NCI-H2029 (cell line): ENCODE measurements at places on chromosomes 6 and 20.
A peak's percentile ranks its signal among the peaks of the same experiment; 100 is the strongest.

DNA sequence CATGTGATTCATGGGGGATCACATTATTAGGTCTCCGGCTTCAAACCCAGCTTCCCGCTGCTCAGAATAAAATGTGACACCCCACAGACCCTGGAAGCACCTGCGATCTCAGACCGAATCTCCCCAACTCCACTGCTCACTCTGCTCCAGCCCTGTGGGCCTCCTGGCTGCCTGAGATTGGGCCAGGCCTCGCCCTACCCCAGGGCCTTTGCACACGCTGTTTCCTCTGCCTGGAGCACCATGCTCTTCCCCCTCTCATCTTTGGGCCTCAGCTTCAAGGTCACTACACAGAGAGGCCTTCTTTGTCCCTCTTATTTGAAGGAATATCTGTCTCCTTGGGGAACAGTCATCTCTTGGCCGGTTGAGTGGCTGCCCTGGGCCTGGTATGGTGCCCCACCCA, 48.8 kb downstream of the RBM38 start:
- DNase-seq, result no peak

- DNase-seq, result no peak
Measured at GRCh38 chr6:140538926-140539325, 1164.5 kb upstream of the CITED2 start.

- DNase-seq, result no peak
Measured at GRCh38 chr6:43715056-43715788, 27.6 kb upstream of the MRPS18A start.

DNA sequence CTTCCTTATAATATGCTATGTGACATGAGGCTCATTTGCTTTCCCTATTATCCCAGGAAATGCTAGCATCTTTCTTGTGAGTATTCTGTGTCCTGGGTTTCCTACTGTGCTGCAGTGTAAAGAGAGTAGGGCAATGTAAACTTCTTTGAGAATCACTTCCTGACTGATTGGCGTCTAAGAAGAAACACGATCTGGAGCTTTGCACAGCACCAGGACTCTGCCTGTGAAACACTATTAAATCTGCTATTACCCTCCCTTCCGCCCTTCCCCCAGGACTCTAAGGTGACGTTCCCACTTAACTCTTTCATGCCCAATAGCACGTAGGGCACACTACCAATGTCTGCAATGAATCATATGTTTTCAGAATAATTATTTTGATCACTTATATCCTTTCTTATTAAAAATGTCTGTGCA, 607.3 kb upstream of the CITED2 start:
- DNase-seq, result peak; percentile 4

- DNase-seq, result no peak
Measured at GRCh38 chr6:114000069-114000468, 29.1 kb upstream of the HDAC2 start.

DNA sequence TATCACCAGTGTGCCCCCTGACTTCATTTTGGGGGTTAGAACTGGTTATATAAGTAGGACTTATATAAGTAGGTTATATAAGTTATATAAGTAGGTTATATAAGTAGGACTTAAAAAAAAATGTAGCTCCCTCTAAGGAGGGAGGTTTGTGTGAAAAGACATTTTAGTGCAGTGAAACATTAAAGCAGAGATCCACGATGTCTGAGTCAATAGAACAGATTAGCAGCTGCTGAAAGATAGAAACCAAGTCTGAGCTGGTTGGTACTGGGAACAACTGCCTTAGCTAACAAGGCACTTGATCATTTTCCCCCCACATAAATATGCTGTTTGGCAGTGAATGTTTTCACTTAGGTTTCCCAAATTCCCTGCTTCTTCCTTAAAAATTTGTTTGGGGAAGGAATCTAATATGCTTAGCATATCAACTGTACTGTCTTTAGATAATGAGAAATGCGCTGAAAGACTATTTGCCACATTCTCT, 2.1 kb upstream of the RPS12 start:
- peak; percentile 8 for DNase-seq

DNA sequence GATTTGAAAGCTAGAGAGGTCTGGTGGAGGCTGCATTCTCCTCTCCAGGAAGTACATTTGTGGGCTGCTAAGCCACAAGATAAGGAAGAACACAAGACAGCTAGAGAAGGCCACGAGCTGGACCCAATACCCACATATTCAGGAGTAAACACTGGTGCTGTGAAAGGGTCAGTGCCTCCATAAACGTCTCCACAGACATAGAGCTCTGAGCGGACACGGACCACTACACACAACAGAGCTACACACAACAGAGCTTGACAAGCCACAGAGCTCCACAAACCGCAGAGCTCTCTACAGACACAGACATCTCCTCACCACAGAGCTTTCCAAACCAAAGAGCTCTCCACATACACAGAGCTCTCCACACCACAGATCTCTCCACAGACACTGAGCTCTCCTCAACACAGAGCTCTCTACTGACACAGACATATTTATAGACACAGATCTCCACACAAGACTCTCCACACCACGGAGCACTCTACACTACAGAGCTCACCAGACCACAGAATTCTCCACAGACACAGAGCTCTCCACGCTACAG, 51.9 kb downstream of the ERMARD start:
- no peak for DNase-seq

- no peak for DNase-seq
Measured at GRCh38 chr6:88013015-88013414, 34.6 kb upstream of the SPACA1 start.
